ENCODE measurements at places on chromosomes 6 and 20.

- DNase-seq: no peak
These were observed 25.0 kb downstream of the VGLL2 start for GRCh38 chr6:117290173-117290846.

DNA sequence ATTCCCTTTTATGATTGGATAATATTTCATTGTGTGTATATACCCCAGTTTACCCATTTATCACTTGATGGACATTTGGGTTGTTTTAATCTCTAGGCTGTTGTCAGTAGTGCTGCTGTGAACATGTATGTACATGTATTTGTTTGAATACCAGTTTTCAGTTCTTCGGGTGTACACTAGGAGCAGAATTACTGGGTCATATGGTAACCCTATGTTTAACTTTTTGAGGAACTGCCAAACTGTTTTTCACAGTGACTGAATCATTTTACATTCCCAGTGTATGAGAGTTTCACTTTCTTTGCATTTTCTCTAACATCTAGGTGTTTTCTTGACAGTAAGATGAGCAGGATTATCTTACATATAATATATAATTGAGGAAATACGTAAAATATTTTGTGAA, 44.7 kb upstream of the ADIG start:
- no peak for DNase-seq

DNA sequence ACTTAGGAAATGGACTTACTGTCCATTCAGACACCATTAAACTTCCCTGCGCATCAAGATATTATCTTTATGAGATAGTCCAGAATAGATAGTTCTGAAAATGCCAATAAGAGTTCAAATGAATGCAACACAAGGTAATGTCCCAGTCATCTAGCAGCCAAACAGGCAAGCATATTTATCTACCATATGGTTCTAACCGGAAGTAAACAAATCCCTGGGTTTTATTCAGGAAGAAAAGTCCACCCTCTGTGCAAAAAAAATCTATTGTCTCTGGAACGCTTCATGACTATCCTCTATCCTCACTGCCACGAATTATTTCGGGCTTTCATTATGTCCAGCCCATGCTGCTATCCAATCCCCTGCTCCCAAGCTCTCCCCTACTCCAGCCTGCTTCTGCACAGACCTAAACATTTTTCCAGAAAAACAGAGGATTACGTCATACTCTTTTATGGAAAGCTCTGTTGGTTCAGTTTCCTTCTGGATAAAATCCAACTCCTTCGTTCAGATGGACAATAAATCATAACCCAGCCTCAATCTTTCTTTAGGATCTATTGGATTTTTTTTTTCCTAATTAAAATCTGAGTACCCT, 11.4 kb downstream of the PPIL6 start:
- DNase-seq: peak; percentile 89

- peak; percentile 85 for DNase-seq
These were observed 12.0 kb downstream of the TPX2 start for GRCh38 chr20:31751126-31751525.

DNA sequence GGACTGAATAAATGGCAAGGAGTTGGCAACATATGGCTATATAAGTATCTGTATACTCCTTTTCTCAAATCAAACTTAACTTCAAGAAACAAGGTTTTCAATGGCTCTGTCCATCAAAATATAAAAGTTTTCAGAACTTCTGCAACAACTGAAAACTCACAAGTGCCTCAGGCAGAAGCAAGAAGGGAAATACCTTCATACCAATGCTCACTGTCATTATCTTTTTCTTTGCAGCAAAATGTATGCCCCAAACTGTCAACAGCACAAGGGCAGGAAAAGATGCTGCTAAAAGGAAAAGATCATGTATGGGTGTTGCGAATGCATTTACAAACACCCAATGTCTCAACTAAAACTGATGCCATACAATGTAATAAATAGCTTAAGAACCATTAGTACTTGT, 45.9 kb downstream of the PTPRK start:
- DNase-seq: peak; percentile 35

DNA sequence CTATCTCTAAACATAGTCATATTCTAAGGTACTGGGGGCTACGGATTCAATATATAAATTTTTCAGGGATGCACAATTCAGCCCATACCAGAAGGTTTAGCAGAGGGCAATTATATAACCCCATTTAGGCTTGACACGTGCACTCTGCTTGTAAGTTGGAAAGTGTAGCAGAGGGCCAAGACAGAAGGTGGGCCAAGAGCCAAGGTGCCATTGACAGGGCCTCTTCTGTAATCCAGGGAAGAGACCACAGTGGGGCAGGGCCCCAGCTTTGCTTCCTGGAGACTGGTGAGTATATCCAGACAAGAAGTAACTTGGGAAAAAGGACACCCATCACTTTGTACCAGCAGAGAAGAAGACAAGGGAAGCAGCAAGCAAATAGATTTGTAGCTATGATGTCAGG, 672.4 kb upstream of the MARCKS start:
- DNase-seq: peak; percentile 29

DNA sequence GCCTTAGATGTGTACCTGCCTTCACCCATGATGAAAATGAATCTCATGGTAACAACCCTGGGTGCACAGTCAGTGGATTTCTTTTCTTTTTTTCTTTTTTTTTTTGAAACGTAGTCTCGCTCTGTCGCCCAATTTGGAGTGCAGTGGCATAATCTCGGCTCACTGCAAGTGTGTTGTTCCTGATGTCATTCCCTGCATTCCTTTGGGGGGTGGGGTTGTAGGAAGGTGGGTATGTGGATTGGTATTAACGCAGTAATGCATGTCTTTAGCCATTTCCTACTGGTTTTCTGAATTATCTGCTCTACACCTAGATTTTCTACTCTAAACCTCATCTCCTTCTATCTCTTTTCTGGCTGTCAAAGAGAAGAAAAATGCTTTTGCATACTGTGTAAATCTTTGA, 146.6 kb downstream of the RNF144B start:
- no peak for DNase-seq

DNA sequence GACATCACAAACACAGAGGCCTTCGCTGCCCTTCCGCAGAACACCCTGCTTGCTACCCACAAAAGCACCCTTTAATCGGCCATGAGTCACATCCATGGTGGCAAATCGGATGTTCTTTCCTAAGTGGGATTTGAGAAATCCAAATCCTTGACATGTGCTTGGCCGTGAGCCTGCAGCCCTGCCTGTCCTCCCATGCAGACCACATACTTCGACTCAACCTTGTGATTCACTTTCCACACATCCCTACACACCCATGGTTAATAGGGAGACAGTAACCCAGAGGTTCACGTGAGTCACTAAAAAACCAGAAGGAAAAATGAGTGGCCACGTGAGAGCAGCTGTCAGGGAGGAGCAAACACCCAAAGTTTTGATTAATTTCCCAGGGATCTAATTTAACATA, 19.4 kb downstream of the RAMACL start:
- peak; percentile 96 for DNase-seq

Measured in fibroblast of pulmonary artery (primary cell).